ENCODE measurements at places on chromosomes 11 and 22.

DNA sequence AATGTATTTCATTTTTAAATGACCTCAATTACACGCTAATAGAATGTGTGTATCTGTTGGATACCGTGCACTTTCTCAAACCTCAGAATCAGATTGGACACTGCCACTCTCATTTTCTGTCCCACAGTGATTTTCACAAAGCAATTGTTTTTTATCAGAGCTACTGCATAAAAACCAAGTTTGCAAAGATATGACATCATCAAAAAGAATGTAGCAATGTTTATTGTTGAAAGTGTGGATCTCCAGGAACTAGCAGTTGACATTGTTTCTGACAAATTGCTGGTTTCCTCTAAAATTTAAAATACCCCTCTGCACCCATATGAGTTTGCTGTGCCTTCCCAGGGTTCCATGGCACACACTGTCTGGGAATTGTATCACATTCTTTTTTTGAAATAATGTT lies 362.7 kb upstream of the DDI1 start:
- DNase-seq, result no peak

DNA sequence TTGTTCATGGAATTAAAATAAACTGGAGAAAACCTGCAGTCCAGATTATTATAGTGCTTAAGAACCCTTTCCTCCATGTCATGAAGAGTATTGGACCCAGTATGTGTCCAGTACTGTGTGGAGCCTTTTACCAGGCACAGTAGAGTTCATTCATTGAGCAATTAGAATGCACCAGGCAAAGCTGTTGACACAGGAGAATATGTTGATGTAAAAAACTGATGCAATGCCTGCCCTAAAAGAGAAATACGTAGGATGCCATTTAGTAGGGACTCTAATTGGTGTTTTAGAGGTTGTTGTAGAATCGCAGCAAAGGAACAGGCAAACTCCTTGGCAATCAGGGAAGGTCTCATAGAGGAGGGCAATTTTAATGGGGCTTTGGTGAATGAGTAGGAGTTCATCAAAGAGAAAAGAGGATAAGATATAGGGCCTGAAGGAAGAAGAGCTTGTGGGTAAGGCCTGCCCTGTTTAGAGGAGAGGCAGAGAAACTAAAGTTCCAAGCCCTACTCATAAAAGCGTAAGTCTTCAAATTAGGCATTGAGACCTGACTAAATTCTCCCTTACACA lies 126.4 kb downstream of the SEZ6L start:
- no peak for DNase-seq

- DNase-seq, result no peak
Measured at GRCh38 chr11:132960273-132961078, 571.8 kb downstream of the OPCML start.

DNA sequence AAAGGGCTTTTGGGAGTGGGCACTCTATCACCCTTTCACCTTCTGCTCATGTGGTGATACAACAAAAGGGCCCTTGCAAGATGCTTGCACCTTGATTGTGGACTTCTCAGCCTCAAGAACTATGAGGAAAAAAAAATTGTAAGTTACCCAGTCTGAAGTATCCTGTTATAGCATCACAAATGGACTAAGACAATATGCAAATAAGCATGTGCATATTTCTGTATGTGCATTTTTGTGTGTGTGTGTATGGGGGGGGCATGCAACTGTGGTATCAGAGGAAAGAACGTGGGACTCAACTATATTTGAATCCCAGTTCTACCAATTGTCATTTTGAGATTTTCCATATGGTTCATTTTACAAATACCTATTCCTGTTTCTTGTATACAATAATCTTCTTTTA lies 10.9 kb downstream of the JRKL start:
- DNase-seq, result no peak

DNA sequence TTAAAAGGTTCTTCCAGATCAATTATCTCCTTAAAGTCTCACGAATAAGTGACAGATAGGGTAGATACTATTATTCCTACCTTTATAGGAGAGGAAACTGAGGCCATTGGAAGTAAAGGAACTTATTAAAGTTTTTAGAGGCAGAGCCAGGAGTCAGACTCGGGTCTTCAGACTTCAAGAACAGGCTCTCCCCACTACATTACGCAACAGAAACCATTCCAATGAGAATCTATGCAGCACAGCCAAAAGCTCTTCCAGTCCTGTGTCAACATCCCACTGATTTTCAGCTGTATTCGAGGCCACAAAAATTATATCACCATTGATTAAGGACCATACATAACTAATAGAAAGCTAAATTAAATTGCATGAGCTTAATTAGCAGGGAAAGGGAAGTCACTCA lies 77.4 kb downstream of the RELT start:
- DNase-seq, result no peak

GRCh38 chr11:9850224-9850895 lies 186.5 kb downstream of the SWAP70 start:
- DNase-seq, result no peak

DNA sequence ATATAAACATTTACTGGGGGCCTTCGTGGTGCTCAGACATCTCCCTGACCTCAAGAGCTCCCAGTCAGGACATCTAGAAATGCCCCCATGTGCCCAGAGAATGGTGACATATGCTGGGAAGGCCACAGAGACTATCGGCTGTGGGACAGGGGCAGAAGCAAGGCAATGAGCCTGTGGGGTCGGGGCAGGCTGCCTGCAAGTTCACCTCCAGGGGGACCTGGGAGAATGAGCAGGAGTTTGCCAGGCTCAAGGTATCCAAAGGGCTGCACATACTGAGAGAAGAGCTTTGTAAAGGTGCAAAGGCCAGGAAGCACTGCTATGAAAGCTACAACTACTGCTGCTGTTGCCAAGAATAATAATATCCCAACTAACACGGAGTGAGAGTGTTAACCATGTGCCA lies 233.9 kb downstream of the TENM4 start:
- no peak for DNase-seq

GRCh38 chr11:45110562-45110961 lies 35.9 kb upstream of the PRDM11 start:
- peak; percentile 73 for DNase-seq

DNA sequence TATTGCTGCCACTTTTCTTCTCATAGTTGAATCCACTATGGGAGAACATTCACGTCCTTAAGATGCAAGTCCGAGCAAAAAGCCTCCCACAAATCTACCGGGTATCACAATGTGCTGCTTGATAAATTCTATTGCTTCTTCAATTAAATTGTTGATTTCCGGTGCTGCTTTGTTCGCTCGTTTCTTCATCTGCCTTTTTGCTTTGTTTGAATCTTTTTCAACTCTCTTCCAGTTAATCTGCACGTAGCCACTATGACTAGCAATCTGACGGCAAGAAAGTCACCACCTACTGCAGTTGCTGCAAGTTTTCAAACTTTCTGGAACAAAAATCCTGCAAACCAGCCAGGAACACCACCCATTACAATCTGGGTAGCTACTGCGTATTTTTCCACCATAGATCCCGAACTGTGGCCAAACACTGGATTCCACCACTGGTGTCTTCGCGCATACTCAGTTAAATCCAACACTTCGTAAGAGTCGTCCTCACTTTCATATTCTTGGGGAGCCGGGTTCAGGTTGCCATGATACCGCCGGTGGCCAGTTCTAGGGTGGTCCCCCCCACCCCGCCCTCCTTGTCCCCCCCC lies 59.1 kb downstream of the CLMP start:
- no peak for DNase-seq

DNA sequence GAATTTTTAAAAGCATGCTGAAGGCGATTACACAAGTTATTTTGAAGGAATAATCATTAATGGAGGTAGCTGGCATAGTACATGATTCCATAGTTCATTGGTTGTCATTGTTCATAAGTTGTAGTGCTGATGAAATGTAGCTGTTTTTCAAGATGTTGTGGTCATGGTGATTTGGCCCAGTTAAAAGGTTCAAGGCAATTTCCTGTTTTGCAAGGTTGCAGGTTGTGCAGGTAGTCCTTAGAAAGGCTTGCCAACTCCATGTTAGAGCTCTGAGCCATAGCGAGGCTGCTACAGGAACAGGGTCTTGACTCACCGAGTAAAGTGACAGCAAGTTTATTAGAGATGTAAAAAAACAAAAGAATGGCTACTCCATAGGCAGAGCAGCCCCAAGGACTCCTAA lies 95.8 kb upstream of the CHORDC1 start:
- DNase-seq, result no peak

- DNase-seq, result no peak
Measured at GRCh38 chr11:30310623-30311022, 12.3 kb upstream of the ARL14EP start.

- no peak for DNase-seq
Measured at GRCh38 chr22:48702573-48703264, 1125.0 kb downstream of the BRD1 start.

- DNase-seq, result no peak
Measured at GRCh38 chr11:119710417-119710816, 18.6 kb downstream of the NECTIN1 start.

DNA sequence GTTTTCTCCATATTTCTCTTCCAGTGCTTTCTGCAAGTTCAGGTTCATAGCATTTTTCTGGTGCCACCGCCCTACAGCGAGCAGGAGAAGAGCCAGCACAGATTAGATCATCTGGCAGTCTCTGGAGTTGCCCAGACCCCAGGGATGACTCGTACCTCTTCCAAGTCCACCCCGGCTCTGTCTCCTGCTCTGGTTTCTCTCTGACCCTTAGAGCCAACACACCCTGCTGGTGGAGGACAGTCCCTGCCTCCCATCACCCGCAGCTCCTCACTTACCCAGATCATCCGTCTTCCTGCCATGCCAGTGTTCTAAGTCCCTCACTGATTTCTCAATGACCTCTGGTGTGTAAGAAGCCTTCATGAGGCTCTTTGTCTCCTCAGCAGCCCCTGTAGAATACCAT lies 28.0 kb downstream of the TST start:
- no peak for DNase-seq

- DNase-seq, result no peak
Measured at GRCh38 chr11:94011478-94011877, 9.7 kb upstream of the HEPHL1 start.

- no peak for DNase-seq
Measured at GRCh38 chr11:115885535-115886421, 381.6 kb upstream of the CADM1 start.
